ENCODE measurements at places on chromosomes 2 and 18.

GRCh38 chr2:156797832-156798231 lies 361.7 kb downstream of the GPD2 start:
- DNase-seq, result no peak

DNA sequence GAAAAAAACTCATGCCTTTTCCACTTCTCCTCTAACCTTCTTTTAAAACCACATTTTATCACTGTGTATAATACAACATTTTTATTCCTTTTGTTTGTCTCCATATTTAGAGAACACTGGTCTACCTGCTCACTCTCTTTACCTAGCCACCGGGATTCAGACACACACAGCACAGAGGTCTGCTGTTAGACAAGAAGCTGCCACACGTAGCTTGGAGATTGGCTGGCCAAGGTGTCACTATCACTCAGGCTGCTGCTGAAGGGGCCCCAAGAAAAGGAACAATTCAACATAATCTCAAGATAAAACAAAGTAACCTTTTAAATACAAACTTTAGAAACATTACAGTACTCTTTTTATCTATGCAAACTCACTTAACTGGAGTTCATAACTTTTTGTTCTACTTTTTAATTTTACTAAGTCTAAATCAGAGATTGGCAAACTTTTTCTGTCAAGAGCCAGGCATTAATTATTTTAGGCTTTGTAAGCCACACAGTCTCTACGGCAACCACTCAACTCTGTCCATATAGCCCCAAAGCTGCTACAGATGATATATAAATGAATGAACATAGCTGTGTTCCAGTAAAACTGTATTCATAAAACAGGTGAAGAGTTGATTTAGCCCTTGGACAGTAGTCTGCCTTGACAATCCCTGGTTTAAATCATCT lies 25.8 kb downstream of the FEZ2 start:
- no peak for DNase-seq

GRCh38 chr2:157931542-157931941 lies 55.4 kb upstream of the ACVR1 start:
- no peak for DNase-seq

GRCh38 chr2:231228974-231229529 lies 30.6 kb downstream of the ARMC9 start:
- no peak for DNase-seq

DNA sequence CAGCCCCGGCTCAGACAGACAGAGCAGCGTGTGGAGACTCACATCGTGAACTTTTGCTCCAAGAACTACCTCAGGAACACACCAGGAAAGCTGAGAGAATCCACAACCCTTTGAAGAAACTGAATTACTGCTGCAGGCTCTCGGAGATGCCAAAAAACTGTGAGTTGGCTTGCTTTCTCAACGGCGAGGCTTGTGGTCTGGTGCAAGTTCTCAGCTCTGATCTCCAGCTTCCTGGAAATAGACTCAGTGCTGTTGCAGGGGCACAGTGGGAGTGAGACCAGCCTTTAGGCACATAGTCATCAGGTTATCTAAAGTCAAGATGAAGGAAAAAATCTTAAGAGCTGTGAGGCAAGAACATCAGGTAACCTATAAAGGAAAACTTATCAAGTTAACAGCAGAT lies 273.7 kb upstream of the LRATD1 start:
- no peak for DNase-seq

GRCh38 chr2:224360801-224361251 lies 41.1 kb downstream of the FAM124B start:
- no peak for DNase-seq

DNA sequence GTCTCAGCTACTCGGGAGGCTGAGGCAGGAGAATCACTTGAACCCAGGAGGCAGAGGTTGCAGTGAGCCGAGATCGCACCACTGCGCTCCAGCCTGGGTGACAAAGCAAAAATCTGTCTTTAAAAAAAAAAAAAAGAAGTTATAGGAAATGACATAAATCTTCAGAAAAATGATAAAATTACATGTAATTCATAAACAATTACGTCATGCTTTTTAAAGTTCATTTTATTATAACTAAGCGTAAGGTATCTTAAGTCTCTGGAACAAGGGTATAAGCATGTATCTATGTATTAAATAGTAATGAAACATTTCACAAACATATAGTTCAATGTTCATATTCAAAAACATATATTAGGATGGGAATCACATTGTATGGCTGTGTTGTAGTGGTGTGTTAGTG lies 425.9 kb downstream of the SPAG16 start:
- no peak for DNase-seq

- no peak for DNase-seq
Measured at GRCh38 chr2:236844711-236845110, 241.0 kb upstream of the COPS8 start.

DNA sequence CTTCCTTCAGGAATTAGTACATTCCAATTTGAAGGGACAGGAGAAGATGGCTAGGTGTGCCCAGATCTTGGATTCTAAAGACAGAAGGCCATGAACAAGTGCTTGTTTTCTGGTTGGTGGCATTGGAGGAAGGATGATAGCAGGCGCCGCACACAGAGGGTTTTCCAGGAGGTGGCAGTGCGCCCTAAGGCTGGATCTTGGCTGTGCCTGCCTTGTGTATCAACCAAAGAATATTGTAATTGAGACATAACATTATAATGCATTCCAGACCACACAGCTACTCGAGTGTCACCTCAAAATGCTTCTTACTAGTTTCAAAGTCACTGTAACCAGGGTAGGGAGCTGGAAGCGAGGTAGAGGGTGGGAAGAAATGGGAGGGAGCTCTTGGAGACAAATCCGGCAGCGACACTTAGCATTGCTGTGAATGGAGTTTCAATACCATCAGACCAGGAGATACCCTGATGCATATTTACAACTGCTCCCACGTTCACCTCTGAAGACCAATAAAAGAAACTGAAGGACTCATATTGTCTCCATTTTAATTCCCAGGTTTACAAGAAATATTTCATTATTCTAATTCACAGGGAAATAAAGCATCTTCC lies 42.5 kb downstream of the CPO start:
- DNase-seq, result no peak

DNA sequence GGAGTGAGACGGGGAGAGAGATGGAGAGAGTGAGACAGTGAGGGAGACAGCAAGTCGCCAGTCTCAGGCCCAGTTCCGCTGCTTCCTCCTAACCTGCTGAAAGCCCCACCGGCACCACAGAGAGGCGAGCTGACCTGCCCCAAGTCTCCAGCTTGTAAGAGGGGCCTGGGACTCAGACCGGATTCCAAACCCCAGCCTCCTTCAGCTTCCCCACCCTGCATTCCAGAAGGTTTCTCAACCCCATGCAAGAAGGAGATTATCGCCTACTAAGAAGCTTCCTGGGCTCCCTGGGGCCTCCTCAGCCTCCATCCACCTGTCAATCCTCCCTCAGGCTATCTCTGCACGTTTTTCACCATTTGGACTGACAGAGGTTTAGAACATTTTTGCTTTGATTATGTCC lies 173.1 kb upstream of the RAB6C start:
- no peak for DNase-seq

GRCh38 chr2:25539136-25539535 lies 134.2 kb downstream of the DTNB start:
- DNase-seq, result no peak

GRCh38 chr2:157375384-157375783 lies 49.8 kb upstream of the ERMN start:
- no peak for DNase-seq

- no peak for DNase-seq
Measured at GRCh38 chr2:238314576-238314975, 5.7 kb upstream of the TRAF3IP1 start.

DNA sequence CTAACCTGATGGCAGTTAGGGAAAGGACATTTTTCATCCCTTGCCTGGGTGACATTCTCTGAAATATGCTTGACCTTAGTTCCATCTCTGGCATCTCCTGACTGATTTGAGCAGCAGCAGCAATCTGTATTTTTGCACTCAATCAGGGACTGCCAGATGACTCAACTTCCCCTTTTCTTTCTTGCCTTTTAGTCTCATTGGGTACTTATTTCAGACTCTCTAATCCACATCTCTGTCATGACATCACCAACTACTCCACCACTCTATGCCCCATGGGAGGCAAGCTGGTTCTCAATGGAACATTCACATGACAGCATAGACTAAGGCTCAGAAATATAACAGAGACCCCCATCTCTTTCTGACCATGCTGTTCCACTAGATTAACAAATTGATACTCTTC lies 254.2 kb downstream of the RIT2 start:
- DNase-seq, result no peak

DNA sequence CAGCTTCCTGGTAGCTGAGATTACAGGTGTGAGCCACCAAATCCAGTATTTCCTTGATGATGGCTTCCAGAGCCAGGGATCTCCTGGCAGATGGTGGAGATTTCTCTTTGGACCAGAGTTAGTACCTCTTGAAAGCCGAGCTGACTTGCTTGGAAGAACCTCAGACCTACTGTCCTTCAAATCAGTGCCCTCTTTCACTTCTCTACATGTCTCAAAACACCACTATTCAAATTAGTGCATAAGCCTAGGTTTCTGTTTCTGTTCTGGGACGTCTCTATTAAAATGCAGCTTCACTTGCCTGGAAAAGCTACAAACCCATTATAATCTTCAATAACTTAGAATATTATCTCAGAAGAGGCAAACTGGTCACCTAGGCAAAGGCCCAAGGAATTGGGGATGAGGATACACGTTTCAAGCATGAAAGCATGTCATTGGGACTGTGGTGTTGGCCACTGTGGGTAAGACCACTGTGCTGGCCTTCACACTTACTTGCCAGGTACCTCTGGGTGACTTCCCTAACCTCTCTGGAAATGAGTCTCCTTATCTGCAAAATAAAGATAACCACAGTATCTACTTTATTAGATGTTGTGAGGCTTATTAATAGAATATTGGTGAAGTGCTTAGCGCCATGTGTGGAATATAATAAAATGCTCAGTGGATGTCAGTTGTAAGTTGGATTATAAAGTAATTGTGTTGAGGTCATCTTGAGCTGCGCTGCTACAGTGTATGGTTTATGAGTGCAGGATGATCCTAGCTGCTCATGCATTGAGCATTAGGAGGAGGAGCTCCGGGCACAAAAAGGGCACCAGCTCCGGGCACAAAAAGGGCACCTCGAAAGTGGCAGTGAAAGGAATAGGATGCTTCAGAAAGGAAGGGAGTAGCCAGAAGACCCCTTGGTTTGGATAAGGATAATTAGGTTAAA lies 84.5 kb downstream of the DOCK10 start:
- no peak for DNase-seq

DNA sequence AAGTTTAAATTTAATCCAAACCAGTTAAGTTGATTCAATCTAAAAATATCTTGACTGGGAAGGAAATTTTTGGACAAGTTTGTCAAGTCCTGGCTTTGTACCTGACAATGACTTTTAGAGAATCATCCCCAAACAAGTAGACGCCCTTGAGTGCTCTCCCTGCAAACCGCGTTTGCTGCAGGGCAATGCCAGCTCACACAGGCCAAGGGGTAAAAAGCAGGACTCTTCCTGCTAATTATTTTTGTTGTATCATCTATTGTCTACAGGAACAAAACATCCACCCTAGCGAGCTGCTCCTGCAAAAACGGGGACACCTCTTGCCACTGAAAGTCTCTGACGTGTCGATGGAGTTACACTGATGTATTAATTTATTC lies 10.9 kb downstream of the ID2 start:
- DNase-seq, result no peak

GRCh38 chr18:6741232-6741663 lies 11.7 kb downstream of the ARHGAP28 start:
- no peak for DNase-seq

DNA sequence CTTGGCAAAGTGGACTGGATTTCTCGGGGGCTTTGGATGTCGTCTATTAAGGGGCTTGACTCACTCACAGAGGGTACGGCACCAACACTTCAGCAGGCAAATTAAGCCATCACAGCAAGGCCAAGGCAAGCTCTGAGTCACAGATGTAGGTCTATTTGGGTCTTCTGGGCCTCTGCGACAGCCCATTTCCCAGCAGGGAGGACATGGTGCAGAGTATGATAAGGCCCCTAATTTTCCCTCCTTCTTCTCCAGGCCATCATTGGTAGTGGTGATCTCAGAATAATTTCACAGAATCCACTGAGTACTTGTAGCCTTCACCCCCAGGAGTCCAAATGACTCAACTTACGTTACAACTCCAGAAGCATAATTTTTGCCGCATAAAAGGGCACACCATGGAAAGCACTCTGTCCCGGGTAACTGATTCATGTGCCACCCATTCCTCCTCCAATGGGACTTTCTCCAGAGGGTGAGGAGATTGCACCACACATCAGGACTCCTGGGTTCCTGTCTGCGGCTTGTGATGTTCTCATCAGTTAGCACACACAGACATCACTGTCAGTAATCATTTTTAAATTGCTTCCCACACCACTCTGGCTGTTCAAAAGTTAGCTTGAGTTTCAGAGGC lies 164.9 kb downstream of the TXNL1 start:
- no peak for DNase-seq

GRCh38 chr2:20594957-20595356 lies 55.9 kb downstream of the HS1BP3 start:
- DNase-seq, result no peak

DNA sequence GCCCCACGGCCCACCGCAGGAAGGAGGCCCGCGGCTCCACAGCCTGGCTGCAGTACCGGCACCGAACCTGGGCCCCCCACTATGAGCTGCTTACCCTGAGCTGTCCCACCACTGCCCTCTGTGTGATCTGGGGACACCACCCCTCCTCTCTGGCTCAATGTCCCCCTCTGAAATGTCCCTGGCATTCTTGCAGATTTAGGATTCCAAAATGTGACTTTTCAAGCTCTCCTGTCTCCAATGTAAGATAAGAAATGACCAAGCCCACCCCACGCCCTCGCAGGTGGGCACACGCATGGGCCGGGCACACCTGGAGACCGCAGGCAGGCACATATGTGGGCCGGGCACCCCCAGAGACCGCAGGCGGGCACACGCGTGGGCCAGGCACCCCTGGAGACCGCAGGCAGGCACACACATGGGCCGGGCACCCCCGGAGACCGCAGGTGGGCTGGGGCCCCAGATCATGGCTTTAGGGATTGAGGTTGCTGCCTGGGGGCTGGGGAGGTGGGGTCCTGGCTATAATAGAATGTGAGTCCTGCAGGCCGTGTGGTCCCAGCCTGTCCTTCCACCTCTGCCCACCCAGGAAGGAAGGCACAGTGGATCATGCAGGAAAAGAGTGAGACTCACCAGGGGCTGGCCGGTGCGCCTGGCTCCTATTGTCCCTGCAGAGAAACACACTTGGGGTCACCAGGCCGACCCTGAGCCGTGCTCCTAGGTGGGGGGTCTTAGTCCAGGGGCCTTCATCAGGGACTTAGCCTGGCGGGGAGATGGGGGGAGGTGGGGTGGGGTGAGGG lies 7.2 kb downstream of the PDCD1 start:
- DNase-seq, result no peak

DNA sequence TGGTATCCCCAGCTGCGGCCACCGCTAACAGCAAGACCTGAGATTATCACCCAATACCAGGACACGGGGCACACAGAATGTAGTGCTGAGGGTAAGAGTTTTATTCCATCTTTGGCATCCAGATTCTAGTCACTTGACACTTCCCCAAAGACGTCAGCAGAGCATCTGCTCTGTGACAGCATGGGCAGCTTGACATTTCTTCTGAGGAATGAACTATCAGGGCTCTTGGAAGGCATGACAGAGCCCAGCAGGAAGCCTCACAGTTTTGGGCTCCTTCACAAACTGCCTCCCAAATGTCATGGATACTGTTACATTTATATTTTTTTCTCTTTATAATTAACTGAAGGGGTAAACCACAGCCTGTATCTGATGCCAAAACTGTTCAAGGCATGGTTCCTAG lies 1010.7 kb downstream of the TDRD15 start:
- no peak for DNase-seq

GRCh38 chr18:63871836-63872235 lies 15.7 kb upstream of the SERPINB2 start:
- DNase-seq, result no peak

GRCh38 chr18:50128506-50129271 lies 66.3 kb downstream of the MYO5B start:
- no peak for DNase-seq
